ENCODE measurements at places on chromosomes 3 and 15.
A peak's percentile ranks its signal among the peaks of the same experiment; 100 is the strongest.

- DNase-seq: no peak
Observed at GRCh38 chr3:194826594-194826993, 140.9 kb downstream of the FAM43A start.

GRCh38 chr15:81111510-81112470, 22.3 kb upstream of the CFAP161 start:
- no peak for DNase-seq

DNA sequence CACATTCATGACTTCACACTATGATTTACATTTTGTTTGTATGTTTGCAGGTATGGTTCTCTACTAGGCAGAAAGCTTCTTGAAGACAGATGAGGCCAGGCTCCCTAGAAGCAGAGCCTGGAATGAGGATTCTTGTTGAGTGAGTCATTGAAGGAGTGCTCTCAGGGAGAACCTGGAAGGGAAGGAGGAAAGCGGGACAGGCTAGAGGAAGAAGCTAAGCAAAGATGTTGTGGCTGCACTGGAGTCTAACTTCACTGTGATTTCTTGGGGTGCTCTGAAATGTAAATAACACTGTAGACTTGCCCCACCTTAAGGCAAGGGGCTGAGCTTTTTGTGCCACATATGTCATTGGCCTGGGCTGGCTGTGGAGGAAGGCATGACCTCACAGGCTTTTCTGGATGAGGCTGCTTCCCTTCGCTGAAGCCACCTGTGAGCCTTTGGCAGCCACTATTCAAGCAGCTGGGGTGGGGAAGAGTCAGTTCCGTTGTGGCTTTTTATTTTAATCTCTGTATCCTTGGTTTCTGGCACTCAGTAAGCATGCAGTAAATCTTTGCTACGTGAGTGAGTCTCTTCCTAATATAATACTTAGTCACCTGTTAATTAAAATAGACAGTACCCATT, 307.3 kb downstream of the SV2B start:
- DNase-seq: peak; percentile 76

GRCh38 chr3:5476403-5476802, 288.9 kb downstream of the EDEM1 start:
- DNase-seq: no peak

GRCh38 chr3:186365202-186365974, 3.4 kb upstream of the DGKG start:
- DNase-seq: no peak

DNA sequence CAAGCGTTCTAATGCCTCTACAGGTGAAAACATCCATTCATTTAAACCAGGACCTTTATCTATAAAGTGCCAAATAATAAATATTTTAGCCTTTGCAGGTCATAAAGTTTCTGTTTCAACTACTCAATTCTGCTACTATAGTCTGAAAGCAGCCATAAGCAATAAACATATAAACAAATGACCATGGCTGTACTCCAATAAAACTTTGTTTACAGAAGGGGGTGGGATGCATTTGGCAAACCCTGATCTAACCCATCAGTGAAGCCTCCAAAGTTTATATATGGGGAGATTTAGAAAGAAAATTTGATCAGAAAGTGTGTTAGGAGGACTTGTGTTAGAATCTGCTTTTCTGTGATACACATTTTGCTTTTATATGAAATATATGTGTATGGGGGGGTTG, 161.3 kb downstream of the ZBTB20 start:
- no peak for DNase-seq

GRCh38 chr3:128481438-128481942, 11.5 kb downstream of the GATA2 start:
- DNase-seq: no peak

DNA sequence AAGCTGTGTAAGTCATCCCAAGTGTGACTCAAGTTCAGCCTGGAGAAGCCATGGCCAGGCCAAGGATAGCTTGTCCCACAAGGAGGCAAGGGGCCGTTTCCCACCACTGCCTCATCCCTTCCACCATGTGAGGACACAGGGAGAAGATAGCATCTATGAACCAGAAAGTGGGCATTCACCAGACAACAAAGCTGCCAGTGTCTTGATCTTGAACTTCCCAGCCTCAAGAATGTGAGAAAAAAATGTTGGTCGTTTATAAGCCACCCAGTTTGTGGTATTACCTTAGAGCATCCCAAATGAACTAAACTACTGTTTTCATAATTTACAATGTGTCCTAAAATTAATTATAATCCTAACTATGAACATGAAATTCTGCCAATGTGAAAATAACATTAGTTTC, 930.8 kb upstream of the CFAP20DC start:
- DNase-seq: no peak

- no peak for DNase-seq
Observed at GRCh38 chr3:41290736-41291135, 91.4 kb downstream of the CTNNB1 start.

GRCh38 chr15:52790169-52790708, at the start of gene ONECUT1:
Gene ONECUT1 (minus strand): TSS chr15:52790336. CDS start chr15:52789884, 452 bp downstream.
- DNase-seq: peak; percentile 65

All from muscle of back (tissue), 13 donors.